ENCODE measurements at places on chromosomes 7 and 10.

GRCh38 chr7:84548366-84549365, 354.1 kb upstream of the SEMA3A start:
- no peak for DNase-seq

- no peak for DNase-seq
These were observed 15.8 kb upstream of the CPA1 start for GRCh38 chr7:130364451-130364850.

DNA sequence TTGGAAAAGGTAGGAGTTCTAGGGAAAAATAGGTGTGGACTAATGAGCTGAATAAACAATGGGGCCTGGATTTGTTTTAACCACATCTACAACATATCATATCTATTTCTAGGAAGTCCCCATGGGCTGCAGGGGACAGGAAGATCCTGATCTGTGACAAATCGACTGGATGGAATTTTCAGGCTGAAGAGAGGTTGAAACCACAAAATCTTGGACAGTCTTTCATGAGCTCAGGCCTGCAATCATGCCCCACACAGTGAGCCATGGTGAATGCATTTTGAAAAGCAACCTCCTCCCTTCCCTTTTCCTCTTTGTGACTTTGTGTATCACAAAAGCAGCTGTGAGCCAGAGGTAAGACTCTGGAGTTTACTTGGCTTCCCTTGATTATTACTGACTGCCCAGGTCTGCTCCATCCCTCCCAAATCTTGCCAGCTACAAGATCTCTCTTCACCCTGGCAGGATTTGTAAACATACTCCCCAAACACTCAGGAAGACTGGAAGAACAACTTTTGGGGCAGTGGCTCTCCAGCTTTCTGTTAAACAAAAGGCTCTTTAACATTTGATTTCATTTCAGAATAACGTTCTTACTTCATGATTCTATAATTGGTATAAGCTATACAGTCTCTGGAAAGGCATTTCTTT, 66.4 kb downstream of the ASAH2B start:
- DNase-seq = no peak

DNA sequence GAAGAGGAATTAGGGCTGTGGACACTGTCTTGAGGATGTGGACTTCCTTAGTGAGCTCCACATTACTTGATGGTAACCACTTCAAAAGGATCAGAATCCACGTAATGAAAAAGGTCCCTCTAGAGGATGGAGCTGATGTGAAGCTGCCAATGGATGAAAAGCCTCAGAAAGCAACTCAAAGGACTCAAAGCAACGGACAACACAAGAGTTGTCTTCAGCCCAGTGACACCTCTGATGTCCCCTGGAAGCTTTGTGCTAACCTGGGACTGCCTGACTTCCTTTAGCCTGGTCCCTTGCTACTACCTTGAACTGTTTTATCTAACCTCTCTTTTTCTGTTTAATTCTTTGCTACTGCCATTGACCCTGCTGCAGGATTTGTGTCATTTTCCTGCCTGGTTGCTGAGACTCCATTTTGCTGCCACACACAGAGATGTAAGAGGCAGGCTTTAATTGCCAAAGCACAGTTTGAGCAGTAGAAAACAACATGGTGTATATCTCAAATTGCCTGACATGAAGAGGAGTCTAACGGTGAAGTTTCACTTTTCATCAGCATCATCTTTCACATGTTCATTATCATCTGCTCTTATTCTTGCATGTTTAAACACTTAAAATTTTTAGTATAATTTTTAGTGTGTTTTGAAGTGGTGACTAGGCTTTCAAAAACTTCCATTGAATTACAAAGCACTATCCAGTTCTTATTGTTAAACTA, 11.1 kb upstream of the SGCE start:
- no peak for DNase-seq

DNA sequence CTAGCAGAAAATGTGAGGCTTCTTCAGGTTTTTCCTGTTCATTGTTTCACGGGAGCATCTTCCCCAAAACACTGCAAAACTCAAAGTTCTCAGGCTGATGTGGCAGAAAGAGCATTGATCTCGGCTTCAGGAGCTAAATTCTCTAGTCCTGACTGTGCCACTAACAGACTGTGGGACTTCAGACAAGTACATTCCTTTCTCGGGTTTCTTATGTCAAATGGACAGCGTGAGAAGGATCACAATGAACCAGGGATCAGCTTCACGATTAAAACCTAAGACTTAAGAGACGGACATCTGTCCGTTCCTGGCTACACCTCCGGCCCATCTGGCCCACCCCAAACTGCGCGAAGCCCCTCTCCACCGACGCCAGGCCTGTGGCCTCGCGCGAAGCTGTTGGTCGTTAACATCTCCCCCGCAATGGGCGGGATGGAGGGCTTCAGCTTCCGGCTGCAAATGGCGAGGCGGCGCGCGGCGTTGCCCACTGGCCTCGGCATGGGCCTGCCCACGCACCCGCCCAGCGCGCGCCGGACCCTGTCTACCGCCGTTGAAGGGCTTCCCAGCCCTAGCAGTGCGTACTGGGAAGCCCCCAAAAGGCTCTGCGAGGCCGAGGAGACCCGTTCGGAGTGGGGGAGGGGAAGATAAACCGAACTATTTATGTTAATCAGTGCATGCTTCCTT, 549 bp upstream of the DDX50 start:
- DNase-seq = no peak

DNA sequence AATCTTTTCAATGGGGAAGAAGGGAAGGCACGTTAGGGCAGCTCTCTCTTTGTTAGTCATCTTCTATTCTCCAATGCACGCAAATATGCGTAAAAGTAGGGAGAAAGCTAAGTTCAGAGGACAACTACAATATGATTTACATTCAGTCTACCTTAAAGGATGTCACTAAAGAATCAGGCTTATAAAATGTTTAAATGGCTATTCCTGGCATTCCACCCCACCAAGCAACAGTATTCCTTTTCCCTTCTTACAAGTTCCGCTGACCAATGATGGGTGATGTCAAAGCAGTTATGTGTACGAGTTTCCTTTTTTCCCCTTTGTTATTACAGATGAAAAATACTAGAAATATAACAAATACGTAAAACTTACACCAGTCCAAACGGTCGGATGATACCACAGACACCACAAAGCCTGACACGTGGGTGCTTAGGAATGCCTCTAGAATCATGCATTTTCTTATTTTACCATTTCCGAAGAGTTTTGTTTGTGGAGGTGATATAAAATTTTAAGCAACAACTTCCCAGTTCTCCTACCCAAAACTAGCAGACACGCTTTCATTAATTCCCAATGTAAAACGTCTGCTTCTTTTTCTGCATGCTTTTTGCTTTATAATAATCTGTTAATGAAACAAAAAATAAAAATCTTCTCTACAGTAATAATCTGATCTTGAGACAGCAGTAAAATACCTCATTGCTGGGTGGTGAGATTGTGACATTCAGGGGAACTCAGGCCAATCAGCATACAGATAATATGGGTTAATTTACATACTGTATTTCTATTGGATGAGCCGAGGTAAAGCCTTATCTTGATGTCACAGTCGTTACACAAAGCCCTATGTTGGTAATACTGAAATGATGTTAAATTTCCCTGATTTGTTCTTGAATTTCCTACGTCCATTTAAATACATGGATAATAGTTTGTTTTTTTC, 708 bp upstream of the GPR85 start:
- DNase-seq = no peak

DNA sequence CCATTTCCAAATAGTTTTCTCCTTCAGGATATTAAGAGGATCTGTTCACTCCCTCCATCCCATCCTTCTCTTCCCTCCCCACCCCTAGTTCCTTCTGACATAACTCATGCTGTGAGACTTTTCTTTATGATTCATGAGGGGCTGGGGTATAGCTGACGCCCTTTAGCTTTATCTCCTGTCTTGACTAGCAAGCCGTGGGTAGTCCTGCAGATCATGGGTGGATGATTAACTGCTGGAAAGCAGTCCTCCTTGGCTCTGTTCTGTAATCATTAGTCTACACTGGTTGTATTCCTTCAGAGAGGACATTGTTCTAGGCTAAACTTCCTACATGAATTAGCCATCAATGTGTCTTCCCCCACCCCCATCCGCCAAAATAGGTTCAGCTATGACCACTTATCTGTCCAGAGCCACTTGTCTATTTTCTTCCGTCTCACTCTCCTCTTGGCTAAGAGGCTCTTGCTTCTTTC, 135.4 kb downstream of the LRRC4 start:
- no peak for DNase-seq
